ENCODE measurements at places on chromosomes 2 and 18.

DNA sequence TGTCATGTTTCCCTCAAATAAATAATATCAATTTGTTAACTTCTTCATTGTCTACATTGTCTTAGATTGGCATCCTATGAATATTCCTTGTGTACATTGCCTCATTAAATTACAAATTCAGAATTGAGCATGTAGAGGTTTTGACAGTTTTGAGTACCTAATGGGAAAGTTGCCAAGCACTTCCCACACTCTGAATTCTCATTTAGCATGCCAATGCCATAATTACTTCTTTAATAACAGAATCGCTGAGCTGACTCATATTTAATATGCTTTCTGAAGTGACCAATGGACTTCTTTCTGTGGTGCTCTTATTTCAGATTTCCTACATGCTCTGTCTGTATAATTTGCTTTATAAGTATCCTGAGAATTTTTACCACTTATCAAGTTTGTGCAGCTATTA is 114.4 kb upstream of the NOL4 start:
- DNase-seq: no peak

DNA sequence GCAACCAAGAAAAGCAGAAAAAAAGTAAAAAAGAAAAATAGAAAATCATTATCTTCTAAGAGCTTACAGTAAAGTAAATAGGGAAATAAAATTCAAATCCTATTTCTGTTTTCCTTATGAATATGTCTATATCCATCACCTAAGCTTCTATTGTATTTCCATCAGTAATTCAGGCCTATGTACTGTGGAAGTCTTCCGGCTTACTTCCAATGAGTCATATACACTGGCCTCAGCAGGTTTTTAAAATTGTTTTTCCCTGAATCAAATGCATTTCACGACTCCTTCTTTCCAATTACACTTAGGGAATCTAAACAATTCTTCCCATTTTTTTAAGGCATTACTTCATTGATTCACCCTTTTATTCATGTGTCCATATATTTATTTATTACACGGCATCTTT is 164.7 kb downstream of the CCDC102B start:
- DNase-seq: no peak

GRCh38 chr2:200335657-200336056 is 29.2 kb downstream of the SPATS2L start:
- no peak for DNase-seq

GRCh38 chr2:127153691-127154158 is 46.8 kb upstream of the BIN1 start:
- no peak for DNase-seq

GRCh38 chr2:135230150-135230549 is 178.1 kb downstream of the RAB3GAP1 start:
- no peak for DNase-seq

DNA sequence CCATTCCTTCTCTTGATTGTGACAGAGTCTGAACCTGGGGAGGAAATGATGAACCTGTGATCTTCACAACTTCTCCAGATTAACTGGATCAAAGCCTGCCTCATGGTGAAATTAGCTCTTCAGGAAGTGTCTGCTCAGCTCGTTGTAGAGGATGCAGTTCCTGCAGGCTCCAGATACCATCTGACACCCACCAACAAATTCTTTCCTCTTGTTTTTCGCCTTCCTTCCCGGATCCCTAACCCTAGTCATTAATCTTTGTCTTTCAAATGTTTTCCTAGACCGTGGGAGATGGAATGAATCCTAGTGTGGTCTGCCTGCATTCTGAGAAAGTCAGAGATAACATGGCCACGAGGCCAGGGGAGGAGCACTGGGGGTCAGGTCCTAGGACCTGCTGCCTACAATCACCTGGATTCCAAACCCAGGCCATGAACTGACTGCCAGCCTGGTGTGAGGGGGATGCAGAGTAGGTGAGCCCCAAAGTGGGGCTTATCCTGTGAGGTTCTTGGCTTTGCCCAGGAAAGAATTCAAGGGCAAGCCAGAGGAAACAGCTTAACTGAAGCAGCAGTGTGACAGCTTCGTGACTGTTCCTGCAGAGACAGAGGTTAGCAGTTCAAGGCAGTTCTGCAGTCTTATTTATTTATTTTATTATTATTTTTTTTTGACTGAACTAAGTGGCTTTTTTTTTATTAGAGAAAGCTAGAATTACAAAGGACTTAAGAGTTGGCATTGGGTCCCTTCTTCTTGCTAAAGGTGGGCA is 67.8 kb downstream of the DIPK1C start:
- DNase-seq: no peak
